Activated CD8-positive, alpha-beta memory T cell treated with anti-CD3 and anti-CD28 coated beads, Interleukin-2, amount 10 ng/mL, durations not matched to agents 7 days and 5 days (primary cell): ENCODE measurements at places on chromosomes 3 and 15. TPM values are rescaled to one million over a fixed set of nuclear protein-coding genes. Genes with fewer than 3 reads are reported as not detected.

GRCh38 chr3:45659661-45660566 is 29.3 kb upstream of the SACM1L start:
- peak; percentile 54 for DNase-seq

DNA sequence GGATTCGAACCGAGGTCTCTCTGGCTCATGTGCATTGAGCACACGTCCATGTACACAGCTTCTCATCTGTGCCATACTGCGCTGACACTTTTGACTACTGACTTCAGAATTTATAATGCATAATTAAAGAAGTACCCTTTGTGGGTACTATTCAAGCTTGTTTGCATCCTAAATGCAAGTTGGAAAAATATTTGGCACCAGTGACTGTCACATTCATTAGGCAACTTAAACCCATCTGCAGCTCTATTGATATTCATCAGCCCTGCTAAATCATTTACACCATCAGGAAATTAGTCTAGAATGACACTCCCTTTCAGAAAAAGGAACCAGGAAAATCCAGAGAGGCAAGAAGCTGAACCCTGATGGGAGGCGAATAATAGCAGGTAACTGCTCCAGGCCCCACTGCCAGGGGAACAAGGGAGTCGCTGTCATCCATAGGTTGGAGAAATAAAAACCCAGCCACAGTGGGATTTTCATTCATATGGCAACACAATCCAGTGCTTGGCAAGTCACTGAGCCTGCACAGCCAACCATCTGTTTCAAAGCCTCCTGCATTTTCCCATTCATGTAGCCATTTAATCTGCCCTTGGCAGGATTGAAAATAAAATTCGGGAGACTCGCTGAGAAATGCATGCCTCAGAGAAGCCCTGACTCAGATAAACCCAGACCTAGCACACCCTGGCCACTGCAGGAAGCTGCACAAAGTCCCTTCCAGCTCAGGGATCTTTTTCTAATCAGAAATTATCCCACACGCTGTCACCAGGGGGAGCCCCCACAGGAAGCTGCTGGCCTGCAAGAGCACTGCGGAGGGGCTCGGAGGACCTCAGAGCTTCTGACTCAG is 103.0 kb upstream of the VEPH1 start:
- peak; percentile 77 for DNase-seq

- no peak for DNase-seq
Measured at GRCh38 chr3:129535075-129535474, 6.6 kb downstream of the RHO start.

GRCh38 chr3:190193210-190193609 is 72.5 kb upstream of the P3H2 start:
- no peak for DNase-seq

DNA sequence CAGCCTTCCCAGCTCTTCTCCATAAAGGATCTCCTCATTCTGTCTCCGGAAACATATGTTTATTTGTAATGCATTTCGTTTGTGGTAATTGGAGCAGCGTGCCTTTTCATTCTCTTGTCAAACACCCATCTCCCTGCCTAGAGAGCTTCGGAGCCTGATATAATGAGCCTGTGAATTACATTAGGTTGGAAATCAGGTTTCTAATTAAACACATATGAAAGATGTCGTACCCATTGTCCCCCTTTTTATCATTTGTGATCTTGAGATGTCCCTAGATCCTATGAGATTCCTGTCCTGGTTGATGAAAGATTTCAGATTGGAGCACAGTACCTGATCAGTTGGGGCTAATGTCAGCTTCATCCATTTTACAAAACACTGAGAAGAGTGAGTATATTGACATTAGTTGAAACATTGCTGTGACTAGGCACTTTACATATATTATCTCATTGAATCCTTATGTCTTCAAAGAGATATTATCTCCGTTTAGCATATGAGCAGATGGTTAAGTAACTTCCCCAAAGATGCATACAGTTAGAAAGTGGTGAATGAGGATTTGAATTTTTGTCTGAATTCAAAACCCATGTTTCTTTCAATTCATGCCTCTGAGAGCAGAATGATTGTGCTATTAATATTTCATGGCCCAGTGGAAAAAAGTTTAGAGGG is 23.1 kb downstream of the SYN2 start:
- DNase-seq, result no peak

GRCh38 chr15:72888811-72889210 is 105.3 kb upstream of the ADPGK start:
- no peak for DNase-seq

DNA sequence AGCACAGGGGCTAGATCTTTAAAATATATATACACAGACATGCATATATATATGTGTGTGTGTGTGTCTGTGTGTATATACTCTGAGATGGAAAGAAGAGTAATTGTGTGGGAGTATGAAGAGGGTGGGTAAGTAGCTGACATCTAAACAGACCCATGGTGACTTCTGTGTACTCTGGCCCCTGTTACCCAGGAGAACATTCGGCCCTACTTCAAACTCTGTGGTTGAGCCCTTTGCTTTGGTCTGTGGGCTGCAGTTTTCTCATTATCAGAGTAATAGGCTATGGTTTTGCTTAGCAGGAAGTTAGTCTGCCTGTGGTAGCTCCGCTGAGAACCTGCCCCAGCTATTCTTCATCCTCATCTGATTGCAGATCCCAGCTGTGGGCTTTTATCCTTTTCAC is 141.4 kb downstream of the RBPMS2 start:
- DNase-seq, result peak; percentile 89

GRCh38 chr15:81295486-81296121 is 28.3 kb downstream of the STARD5 start:
- no peak for DNase-seq

GRCh38 chr3:120072867-120073525 is 21.3 kb downstream of the GSK3B start:
- DNase-seq, result no peak

DNA sequence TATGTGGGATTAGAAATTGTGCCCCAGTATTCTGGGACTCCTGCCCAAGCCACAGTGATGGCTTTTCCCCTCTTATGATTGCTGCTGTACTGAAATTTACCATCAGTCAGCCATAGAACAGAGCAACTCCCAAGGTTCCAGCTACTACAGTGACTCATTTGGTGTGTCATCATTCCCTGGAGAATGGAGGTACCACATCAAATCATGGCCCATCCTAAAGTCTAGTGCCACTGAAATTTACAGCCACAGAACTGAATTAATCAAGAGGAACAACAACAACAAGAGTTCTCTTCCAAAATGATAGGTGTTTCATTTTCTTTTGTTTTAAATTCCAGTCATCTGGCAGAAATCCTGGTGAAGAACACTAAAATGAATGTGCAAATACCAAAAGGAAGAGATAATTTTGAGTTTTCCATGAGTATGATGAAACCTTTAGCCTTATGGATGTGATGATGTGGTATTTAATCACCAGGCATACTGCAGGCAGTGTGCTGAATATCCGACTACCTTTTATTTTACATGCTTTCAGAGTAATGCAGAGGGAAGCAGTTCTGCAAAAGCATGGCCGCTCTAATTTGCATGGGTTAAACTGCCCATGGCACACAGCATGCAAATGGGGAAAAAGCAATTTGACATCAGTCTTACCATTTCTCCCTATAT is 75.6 kb upstream of the SLC2A2 start:
- DNase-seq, result no peak

DNA sequence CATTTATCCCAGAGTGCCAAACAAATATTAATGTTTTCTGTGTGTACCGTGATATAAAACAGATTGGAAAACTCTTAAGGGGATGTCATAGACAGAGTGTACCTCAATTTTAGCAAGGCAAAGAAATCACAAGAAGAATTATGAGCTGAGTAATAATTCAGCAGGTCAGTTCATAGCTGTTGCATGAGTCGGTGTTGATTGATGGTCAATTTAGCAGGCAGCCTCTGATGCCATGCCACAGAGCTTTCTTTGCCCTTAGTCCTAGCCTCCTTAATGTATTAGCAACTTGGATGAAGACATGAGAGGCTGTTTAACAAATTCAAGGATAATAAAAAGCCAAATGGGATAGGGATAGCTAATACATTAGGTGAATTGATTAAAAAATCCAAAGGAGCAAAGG is 6.8 kb downstream of the SLC35A5 start:
- DNase-seq, result no peak

Gene PLA2G4F
- not detected for total RNA-seq

Gene NR2C2
- total RNA-seq, result 69.7 TPM

Gene NRROS
- total RNA-seq, result 47.8 TPM

Gene PLIN1
- total RNA-seq, result not detected

Gene CXCR6
- total RNA-seq, result 109 TPM

Gene NLGN1
- not detected for total RNA-seq
